ENCODE measurements at places on chromosomes 7 and 10.

DNA sequence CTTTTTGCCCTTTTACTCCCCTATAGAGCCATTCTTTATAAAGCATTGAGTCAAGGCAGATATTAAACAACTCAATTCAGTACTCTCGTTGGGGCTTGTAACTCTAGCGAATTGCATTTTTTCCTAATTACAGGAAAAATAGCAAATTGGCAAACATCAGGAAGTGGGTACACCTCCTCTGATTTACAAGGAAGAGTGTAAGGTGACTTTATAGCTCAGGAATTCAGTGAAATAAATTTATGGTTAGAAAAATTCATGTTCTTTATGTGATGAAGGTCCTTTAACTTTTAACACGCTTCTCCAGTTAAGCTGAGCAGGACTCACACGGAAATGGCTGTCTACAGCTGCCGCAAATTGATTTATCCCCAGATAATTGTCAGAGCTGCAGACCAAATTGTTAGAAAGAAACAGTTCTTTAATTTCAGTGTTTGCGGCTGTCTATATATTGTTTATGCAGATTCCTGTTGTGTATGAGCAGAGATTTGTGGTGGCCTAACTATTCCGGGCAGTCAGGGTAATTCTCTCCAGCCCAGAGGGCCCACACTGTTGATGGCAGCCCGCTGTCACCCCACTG is 151.1 kb upstream of the MKI67 start:
- DNase-seq: no peak

- no peak for DNase-seq
These were observed 560.8 kb downstream of the AUTS2 start for GRCh38 chr7:70159121-70159520.

DNA sequence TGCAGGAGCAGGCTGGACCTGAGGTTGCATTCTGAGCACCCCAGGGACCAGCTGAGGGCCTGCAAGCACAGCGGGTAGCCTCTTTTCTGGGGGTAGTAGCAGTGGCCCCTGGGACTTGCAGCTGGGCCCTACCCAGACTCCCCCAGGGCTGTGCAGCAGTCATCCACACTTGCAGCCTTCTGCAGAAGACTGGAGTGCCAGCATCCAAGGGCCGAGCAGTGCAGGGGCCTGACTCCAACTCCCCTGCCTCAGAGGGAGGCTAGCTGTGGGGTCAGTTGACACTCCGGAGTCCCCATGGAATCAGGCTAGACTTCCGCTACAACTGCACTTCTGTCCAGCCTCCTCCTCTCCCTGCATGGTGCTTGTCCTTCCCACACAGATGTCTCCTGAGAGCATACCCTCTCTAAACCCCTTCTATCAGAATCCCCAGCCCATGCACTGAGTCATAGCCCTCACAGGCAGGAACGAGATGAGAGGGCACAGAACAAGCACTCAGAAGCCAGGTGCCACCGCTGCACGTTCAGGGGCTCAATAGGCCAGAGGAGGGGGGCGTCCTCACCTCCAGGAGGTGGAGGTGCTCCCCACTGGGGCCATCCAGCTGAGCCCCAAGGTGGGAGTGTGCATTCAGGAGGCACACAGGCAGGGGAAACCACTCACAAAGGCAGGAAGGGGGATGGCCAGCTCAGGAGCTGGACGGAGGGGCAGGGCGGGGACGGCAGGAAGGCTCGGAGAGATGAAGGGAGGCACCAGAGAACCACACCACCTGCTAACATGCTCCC is 7.5 kb downstream of the RASGEF1A start:
- DNase-seq: no peak

DNA sequence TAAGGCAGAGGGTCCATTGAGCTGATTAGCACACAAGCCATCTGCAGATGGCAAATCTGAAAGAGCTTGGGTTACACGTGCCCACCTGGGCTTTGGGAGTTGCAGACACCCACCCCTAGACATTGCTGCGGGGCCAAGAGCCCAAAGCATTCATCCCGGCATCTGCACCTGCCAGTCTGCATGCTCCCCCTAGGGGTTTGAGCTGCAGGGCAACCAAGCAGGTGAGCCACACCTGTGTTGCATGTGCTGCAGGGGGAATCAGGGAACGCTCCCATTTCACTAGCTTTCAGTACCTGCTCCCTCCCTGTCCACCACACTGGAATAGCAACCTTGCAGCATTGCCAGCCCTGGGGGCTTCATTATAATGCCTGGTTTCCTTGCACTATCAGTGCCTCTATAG is 21.1 kb downstream of the C7orf33 start:
- DNase-seq: no peak

GRCh38 chr7:50793947-50794570 is 11.4 kb upstream of the GRB10 start:
- DNase-seq: no peak

DNA sequence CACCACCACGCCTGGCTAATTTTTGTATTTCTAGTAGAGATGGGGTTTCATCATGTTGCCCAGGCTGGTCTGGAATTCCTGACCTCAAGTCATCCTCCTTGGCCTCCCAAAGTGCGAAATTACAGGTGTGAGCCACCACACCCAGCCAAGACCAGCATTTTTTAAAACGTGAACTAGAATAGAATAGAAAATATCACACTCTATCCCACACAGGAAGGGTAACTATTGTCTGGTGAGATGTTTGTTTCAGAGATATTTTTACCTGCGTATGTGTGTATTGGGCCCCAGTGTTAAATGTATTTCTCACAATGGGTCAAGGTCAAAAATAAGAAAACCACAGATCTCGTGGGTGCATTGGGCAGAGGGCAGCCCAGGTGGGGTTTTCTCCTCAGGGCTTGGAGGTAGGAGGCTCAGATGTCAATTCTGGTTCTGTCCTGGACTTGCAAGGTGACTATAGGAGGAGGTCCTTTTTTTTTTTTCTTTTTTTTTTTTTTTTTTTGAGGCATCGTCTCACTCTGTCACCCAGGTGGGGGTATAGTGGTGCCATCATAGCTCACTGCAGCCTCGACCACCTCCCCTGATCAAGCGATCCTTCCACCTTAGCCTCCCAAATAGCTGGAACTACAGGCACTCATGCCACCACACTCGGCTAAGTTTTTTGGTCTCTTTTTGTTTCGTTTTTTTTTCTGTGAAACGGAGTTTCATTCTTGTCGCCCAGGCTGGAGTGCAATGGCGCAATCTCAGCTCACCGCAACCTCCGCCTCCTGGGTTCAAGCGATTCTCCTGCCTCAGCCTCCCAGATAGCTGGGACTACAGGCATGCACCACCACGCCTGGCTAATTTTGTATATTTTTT is 19.0 kb downstream of the SH2B2 start:
- no peak for DNase-seq

- no peak for DNase-seq
These were observed 31.5 kb downstream of the MBL2 start for GRCh38 chr10:52740913-52741675.

- DNase-seq: no peak
These were observed 20.2 kb upstream of the FHIP2A start for GRCh38 chr10:114801411-114801813.

GRCh38 chr7:16744518-16745250 is 8.9 kb upstream of the TSPAN13 start:
- DNase-seq: no peak

GRCh38 chr7:38284553-38284952 is 11.1 kb upstream of the TARP start:
- no peak for DNase-seq

GRCh38 chr7:30973292-30973691 is 9.5 kb downstream of the GHRHR start:
- DNase-seq: no peak

DNA sequence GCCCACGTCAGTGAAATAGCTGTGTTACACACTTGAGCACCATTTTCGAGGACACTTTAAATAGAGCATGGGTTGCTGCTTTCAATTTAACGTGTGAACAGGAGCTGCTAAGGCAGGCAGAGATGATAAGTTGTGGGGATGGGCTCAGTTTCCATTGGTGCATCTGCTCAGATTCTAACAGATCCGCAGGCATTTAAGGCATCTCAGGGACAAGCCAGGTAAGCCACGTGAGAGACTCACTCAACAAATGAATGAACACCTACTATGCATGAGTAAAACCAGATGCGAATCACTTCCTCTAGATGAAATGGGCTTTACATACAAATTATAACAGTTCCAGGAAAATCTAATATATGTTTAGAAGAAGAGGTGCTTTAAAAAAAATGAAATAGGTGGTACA is 34.6 kb downstream of the PLXNA4 start:
- no peak for DNase-seq

DNA sequence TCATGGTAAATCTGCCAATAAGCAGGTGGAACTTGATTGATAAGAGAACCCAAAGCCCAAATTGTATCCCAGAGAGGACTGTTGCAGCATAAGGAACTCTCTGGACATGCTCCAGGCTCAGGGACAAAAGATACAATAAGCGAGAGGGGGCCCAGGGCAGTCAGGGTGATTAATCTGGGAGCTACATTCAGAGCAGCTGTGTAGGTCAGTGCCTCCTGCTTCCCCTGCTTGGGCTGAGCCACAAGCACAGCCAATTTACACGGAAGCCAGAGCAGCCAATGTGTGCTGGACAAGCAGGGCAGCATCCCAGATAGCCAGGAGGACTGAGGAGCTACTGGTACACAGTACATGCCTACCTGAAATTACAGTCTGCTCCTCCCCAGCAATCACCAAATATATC is 24.2 kb downstream of the MYPN start:
- DNase-seq: no peak

DNA sequence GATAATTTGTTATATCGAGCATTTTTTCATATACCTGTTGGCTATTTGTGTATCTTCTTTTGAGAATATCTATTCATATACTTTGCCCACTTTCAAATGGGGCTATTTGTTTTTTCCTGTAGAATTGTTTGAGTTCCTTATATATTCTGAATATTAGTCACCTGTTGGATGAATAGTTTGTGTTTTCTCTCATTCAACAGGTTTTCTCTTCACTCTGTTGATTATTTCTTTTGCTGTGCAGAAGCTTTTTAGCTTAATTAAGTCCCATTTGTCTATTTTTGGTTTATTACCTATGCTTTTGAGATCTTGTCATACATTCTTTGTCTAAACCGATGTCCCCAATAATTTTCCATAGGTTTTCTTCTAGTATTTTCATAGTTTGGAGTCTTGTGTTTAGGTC is 65.3 kb downstream of the VTI1A start:
- DNase-seq: no peak

GRCh38 chr10:113093188-113094113 is 143.4 kb downstream of the TCF7L2 start:
- no peak for DNase-seq

DNA sequence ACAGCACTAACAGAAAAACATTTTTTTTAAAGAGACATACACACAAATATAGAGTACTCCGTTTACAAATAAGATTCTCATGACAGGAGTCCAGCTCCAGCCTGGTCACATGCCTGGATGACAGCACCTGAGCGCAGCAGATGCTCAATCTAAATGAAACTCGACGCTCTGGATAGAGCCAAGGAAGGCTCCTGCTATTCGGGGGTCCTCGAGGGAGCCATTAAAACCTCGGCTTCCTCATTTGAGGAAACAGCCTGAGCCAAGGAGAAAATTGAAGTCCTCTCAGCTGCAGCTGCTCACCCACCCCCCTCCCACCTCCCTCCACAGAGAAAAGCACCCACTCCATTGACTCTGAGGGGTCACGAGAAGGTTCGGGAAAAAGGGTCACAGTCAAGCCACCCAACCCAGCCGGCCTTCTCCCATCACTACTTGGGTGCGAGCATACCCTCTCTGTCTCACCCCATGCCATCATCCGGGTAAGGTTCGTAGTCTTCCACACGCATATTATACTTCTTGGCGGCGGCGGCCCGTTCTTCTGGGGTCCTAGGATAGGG is 673 bp downstream of the NDUFB8 start:
- no peak for DNase-seq

DNA sequence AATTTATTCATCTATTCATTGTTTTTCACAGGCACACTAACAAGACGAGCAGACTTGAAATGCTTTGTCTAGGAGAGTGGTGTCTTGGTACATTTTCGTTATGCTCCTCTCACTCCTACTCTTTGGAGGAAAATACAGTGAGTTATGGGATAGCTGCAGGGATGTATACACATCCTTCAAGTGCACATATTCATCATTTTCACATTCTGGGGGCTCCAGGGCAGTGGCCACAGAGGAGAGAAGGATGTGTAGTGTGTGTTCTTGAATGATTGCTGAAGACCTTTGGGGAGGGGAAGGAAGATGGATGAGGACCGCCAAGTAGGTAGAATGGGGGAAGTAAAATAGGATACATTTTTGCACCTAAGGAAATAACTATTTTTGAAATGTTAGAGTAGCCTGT is 34.8 kb upstream of the ORC5 start:
- no peak for DNase-seq

DNA sequence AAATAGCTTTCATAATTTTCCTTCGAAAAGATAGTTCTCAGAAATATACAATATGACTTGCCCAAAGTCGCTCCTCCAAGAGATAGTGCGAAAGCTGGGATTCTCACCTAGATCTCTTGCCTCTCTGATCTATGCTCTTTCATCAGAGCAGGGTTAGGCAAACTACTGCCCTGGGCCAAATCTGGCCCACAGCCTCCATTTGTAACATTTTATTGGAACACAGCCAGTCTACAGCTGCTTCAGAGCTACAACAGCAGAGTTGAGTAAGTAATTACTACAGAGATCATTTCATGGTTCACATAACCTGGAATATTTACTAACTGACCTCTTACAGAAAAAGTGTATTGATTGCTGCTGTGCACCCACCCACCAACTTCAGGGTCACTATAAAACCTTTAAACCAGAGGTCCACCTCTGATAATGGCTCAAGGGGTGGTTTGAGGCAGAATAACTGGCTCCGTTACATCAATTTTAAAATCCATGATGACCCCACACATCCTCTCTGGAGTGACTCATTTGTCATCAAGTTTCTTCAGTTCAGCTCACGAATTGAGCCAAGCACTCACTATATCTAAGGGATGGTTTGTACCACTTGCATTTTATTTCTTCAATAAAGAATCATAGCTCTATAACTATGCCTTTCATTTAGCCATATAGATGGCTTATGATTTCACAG is 1019.0 kb downstream of the XPNPEP1 start:
- no peak for DNase-seq

GRCh38 chr7:19051767-19052375 is 65.6 kb downstream of the TWIST1 start:
- no peak for DNase-seq

Data from NCI-H2029 (cell line).